Liver (tissue), 10 donors: ENCODE measurements at places on chromosomes 11 and 22. TPM values are rescaled to one million over a fixed set of nuclear protein-coding genes. Genes with fewer than 3 reads are reported as not detected.
A peak's percentile ranks its signal among the peaks of the same experiment; 100 is the strongest.

GRCh38 chr22:48644108-48644507 is 1183.6 kb downstream of the BRD1 start:
- H3K4me3 ChIP-seq = no peak overlapping the region
- H3K27ac ChIP-seq = no peak overlapping the region
- no peaks in the 10 kb centered on the region for H3K4me1 ChIP-seq

The SMIM35 gene
- not detected for total RNA-seq

DNA sequence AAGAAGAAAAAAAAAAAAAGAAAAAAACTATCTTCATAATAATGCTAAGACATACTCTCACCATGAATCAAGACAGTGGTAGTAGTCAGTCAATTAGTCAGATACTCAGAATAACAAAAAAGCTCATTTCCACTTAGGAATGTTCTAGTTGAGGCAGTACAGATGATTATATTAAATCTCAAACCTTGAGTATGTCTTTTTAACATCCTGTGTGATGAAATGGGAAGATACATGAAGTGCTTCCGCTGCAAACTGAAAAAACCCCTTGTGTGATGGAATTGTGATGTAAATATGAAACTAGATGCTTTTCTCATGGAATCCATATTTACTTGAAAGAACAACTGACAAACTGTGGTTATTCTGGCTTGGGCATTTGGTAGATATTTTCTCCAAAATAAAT is 13.7 kb downstream of the AMOTL1 start:
- H3K36me3 ChIP-seq = no peaks in the 10 kb centered on the region
- H3K27me3 ChIP-seq = no peaks in the 10 kb centered on the region
- no peak overlapping the region for H3K4me3 ChIP-seq
- no peak for DNase-seq

The KCNC1 gene
- total RNA-seq = not detected

- no peak overlapping the region for H3K4me3 ChIP-seq
- H3K27ac ChIP-seq = no peak overlapping the region
- no peaks in the 10 kb centered on the region for H3K27me3 ChIP-seq
- no peaks in the 10 kb centered on the region for H3K4me1 ChIP-seq
These were observed 75.6 kb downstream of the PARVB start for GRCh38 chr22:44099696-44100095.

DNA sequence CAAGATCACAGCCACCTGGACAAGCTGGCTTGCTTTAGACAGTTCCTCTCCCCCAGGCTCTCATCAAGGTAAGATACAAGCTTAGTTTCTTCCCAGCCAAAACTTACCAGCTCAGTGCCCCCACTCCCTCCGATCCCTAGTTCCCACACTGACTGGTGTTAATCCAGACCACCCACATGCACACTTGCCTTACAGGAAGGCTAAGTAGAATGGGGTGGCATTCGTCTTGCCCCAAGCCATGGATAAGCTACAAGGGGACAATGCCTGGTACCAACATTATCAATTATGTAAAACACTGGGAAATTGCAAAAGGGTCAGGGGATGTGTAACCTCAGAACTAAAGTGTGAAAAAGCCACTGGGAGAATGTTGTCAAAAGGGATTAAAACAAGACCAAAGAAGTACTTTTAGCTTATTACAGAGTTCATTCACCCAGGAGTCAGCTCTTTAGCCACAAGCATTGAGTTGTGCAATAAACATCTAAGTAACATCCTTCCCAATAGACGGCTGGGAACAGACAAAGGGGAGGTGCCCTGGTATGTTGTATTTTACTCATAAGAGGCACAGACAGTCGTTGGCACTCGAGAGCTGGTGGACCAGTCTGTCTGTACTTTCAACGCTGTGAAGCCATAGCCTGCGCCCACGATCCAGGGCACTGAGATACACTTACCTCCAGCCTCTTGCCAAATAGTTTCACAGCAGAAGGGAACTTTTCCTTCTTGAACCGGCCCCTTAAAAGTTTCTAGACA is 1.1 kb downstream of the DHCR7 start:
- H3K36me3 ChIP-seq = peaks cover 26% of the 10 kb centered on the region
- no peak for DNase-seq
- H3K27me3 ChIP-seq = no peaks in the 10 kb centered on the region

The RAB36 gene
- total RNA-seq = 0.33 TPM

DNA sequence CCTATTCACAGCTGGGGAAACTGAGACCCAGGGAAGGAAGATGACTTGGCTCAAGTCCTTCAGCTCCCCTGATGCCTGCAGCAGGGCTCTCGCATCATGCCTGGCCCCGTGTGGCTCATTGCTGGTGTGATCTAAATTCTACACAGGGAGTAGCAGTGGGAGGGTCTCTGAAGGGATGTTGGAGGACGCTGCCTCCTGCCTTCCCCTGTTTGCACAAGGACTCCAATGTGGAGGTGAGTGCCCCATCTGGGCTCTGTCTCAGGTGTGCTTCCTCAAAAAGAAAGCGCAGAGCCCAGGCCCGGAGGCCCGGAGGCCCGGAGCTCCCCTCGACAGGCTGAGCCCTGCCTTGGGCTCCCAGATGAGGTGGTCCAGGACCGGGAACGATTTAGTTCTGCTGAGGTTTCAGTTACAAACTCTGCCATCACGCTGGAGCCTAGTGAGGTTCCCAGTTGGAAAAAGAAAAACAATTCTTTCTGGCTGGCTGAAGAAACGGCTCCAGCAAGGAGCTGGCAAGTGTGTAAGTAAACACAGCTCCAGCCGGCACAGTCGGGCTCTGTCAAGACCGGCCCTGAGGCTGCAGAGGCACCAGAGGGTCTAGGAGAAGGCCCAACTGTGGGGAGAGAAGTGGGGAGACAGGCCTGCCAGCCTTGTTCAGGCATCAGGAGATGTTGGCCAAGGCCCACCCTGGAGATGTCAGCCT is 49.8 kb downstream of the NAT10 start:
- no peak overlapping the region for H3K4me3 ChIP-seq
- H3K27me3 ChIP-seq = no peaks in the 10 kb centered on the region
- DNase-seq = no peak

DNA sequence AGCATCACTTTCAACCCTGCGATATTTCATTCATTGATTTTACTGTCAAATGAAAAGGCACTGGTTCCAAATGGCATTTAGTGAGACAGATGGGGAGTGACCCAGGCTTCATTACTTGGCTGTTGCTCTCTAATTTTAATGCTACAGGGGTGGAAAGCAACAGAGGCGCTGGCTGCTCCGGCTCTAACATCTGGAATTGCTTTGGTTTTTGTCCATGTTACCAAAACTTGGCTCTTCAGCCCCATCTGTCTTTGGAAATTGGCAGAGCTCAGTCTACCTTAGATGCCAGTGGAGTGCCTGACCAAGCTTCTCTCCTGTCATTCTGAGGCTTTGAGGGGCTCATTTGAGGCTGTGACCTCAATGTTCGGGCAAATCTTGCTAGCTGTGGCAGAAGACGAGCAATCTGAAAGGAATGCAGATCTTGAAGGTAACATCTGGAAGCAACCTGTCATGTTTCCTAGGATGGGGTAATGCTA is 409.5 kb upstream of the SYN3 start:
- no peaks in the 10 kb centered on the region for H3K36me3 ChIP-seq
- DNase-seq = no peak
- no peak overlapping the region for H3K4me3 ChIP-seq
- H3K27me3 ChIP-seq = no peaks in the 10 kb centered on the region

- no peaks in the 10 kb centered on the region for H3K4me1 ChIP-seq
- H3K27ac ChIP-seq = no peak overlapping the region
- no peaks in the 10 kb centered on the region for H3K27me3 ChIP-seq
These were observed 27.4 kb upstream of the IZUMO1R start for GRCh38 chr11:94276943-94277342.

- peak overlapping the region; percentile 51 for H3K27ac ChIP-seq
- H3K27me3 ChIP-seq = no peaks in the 10 kb centered on the region
- DNase-seq = no peak
- peaks cover 19% of the 10 kb centered on the region for H3K4me1 ChIP-seq
These were observed 22.3 kb downstream of the PPARA start for GRCh38 chr22:46172522-46173110.

The DEUP1 gene
- total RNA-seq = not detected

The PDE2A gene
- 9.3 TPM for total RNA-seq

- peak overlapping the region; percentile 47 for H3K27ac ChIP-seq
- H3K36me3 ChIP-seq = peaks cover 34% of the 10 kb centered on the region
- H3K27me3 ChIP-seq = no peaks in the 10 kb centered on the region
- DNase-seq = no peak
These were observed 4.7 kb upstream of the RANBP1 start for GRCh38 chr22:20111045-20111688.
